Activated T-cell treated with anti-CD3 and anti-CD28 coated beads, Interleukin-2, amount 50 U/mL, for 1 hour (primary cell): ENCODE measurements at places on chromosomes 6 and 20.
A peak's percentile ranks its signal among the peaks of the same experiment; 100 is the strongest.

DNA sequence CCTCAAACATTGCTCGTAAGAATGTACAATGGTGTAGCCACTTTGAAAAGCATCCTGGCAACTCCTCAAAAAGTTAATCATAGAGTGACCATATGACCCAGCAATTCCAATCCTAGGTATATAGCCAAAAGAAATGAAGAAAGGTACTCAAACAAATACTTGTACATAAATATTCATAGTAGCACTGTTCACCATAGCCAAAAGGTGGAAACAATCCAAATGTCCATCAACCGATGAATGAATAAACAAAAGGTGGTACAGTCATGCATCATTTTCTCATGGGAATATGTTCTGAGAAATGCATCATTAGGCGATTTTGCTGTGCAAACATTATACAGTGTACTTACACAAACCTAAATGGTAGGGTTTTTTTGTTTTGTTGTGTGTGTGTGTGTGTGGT lies 74.4 kb upstream of the TBC1D7 start:
- no peak for DNase-seq

DNA sequence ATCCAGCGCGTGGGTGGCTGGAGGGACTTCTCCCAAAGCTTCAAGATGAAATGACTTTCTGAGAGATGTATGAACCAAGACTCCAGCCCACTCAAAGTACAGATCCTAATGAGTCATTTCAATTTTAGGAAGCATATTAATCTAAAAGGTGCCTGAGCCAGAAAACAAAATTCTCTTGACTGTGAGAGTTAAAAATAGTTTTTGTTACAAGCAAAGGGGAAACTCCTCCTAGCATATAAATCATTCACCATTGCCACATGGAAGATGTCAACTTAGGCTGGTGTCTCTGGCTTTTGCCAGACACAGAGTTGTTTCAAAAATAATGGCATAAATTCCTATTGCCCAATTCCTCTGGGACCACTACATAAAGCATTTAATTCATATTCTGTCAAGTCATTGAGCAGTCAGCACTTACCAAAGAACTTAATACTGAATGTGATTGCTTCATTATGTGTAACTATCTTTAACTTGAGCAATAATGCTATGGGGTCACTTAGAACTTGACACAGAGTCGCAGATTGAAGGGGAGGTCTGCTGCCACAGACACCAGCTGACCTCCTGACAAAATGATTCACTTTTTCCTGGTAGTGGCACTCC lies 280.6 kb downstream of the SLC35F1 start:
- DNase-seq, result no peak

- no peak for DNase-seq
Measured at GRCh38 chr6:41201764-41202173, 820 bp upstream of the TREML2 start.

- no peak for DNase-seq
Measured at GRCh38 chr6:134447883-134448387, 130.0 kb upstream of the SGK1 start.

GRCh38 chr6:127460465-127460864 lies 1.3 kb upstream of the KIAA0408 start:
- no peak for DNase-seq

- no peak for DNase-seq
Measured at GRCh38 chr6:158867381-158868121, 48.4 kb upstream of the EZR start.

GRCh38 chr6:30207619-30208295 lies 5.4 kb downstream of the TRIM26 start:
- no peak for DNase-seq

- DNase-seq, result no peak
Measured at GRCh38 chr6:45714006-45714730, 301.5 kb downstream of the CLIC5 start.

GRCh38 chr20:40651151-40651550 lies 37.9 kb downstream of the MAFB start:
- DNase-seq, result no peak

- DNase-seq, result peak; percentile 24
Measured at GRCh38 chr20:52410731-52411234, 219.2 kb upstream of the ZFP64 start.

DNA sequence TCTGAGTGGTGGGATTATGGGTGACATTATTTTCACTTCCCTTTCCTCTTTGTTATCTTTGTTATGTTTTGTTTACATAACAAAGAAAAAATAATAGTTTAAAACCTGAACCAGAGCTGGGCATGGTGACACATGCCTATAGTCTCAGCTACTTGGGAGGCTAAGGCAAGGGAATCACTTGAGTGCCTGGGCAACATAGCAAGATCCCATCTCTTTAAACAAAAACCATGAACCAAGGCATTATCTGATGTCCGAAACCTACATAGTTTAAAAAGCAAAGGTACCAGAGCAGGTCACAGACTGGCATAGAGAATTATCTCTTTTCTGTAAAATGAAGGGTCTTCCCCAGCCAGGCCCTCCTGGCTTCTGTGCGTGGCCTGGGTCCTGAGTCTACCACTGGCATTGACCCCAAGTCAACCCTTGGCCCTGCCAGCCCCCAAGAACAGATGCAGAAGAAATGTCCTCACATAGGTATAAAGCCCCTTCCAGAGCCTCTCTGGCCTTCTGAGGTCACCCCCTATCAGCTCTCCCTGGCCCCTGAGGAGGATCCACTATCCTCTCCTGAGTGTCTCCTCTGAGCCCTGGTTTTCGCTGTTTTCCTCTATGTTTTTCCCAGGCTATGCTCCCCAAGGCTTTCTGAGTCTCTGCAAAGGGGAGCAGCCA lies 81.3 kb downstream of the TRERF1 start:
- no peak for DNase-seq

GRCh38 chr20:460180-460579 lies 2.2 kb downstream of the TBC1D20 start:
- no peak for DNase-seq

- DNase-seq, result no peak
Measured at GRCh38 chr6:125835221-125835744, 44.5 kb downstream of the NCOA7 start.

DNA sequence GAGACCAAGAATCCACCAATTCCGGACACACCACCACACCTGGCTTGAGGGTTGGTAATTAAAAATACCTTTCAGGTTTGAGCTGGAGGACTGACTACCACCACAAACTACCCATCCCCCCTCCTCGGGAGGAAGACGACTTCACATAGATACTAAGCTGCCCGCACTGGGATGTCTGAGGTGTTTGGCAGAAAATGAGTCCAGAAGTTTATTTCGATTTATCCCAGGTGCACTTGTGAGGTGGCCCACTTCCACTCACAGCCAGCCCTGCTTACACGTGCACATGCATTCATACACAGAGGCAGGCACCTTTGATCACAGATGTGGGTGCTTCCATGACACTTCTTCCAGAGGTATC lies 187.1 kb downstream of the ID4 start:
- no peak for DNase-seq

DNA sequence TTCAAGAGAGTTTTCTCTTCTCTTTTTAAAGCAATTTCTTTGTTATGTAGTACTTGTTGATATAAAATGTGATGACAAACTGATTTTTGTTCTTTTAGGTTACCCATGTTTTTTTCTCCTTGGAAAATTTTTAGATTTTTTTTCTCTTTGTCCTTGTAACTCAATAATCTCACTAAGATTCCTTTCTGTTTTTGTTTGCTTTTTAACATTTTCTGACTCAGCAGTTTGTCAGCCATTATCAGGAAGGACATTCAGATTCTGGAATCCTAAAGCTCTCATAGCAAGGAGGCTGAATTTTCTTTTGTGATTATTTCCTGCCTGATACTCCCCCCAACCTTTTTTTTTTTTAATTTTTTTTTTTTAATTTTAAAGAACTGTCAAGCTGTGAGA lies 75.2 kb upstream of the CITED2 start:
- DNase-seq, result no peak

DNA sequence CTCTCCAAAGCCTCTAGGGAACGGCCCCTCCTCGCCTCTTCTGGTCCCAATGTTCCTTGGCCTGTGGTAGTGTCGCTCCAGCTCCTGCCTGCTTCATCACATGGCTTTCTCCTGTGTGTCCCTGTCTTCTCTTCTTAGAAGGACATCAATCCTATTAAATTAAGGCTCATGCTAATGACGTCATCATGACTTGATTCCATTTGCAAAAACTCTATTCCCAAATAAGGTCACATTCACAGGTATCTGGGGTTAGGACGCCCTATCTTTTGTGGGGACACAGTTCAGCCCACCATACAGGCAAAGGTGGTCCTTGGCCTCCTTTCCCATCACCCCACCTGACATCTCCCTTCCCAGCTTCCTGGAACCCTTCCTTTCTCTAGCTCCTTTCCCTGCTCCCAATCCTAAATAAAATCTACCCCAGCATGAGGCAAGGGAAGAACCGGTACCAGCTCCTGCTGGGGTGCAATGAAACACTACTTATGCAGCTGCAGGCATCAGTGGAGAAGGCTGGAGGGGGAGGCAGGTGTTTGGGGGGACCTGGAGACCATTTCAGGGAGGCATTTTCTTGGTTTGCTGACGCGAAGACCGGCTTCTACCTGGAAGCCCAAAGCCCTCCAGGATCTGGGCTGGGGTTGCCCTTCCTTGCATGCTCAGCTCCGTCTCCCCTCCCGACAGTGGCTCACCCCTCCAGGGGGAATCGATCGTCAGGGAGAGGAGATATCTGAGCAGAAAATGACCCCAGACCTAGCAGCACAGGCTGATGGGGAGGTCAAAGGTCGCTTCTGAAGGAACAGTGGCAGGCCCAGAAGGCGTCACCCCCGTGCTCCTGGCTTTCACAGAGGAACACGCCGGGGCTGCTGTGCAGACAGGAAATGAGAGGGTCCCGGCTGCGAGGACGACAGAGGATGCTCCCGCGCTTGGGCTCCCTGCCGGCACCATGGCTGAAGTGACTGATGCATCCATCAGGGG lies 71.7 kb upstream of the QKI start:
- DNase-seq, result no peak
